Daoy (cell line): ENCODE measurements at places on chromosomes 1 and 21. TPM values are rescaled to one million over a fixed set of nuclear protein-coding genes. Genes with fewer than 3 reads are reported as not detected.

Gene GPATCH2
- 12.3 and 17.2 TPM in 2 replicates for total RNA-seq

GRCh38 chr1:1299686-1300351, 7.9 kb downstream of the ACAP3 start:
- DNase-seq, result no peak

DNA sequence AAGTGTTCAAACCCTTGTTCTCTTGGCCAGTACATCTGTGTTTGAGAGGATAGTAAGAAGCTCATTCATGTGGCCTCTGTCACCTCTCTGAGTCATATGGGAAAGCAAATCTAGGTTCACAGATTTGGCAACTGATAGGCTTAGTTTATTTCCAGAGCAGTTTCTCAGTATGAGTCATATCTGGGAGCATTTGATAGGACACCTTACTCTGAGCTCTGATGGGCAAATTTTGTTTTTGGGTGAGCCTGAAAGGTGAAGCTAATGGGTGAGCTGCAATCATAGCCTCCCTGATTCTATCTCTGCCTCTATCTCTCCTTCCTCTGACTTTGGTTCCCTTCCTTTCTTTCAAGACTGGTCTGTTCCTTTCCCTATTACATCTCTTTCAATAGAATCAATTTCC, 134.4 kb downstream of the S1PR1 start:
- peak; percentile 14 for DNase-seq

- DNase-seq, result no peak
Observed at GRCh38 chr1:75099581-75099980, 34.6 kb upstream of the LHX8 start.

Gene RGS8
- not detected in 2 replicates for total RNA-seq

DNA sequence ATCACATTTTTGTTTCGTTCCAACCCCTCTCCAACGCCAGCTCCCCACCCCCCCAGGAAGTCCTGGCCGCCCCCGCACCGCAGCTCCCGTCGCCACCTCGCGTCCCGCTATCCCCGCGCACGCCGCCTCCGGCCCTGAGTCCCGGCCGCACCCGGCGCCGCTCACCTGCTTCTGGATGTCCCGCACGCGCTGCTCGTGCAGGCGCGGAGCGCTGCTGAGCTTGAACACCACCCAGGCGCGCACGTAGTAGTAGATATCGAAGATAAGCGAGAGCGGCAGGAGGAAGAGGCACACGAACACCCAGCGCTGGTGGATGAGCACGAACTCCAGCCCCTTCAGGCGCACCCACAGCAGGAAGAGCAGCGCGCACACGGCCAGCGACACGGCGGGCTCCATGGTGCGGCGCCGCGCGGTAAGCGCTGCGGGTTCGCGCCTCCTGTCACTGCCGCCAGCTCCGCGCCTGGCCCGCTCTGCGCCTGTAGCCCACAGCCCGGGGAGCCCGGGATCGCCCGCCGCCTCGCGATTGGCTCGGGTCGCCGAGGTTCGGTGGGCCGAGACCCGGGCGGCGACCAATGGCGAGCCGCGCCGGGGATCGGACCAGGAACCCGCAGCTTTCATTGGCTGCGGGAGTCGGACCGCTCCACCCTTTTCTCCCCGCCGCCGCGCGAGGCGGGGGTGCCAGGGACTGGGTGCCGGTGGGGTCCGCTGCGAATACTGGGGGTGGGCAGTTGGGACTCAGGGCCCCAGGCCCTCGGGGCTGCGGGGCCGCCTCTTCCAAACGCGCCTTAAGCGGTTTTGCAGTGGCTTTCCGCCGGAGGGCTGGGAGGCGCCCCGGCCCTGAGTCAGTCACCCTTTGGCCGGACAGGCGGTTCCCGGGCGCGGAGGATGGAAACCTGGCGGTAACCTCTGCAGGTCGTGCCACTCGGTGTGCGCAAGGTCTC, at the start of gene DHCR24:
TSS of gene DHCR24 (minus strand) at position 472 of the 941 bp plus-strand sequence. CDS start at position 396, 76 bp downstream.
- DNase-seq, result peak; percentile 94

- DNase-seq, result no peak
Observed at GRCh38 chr1:116152577-116152943, 41.4 kb downstream of the MAB21L3 start.

Gene MIXL1
- 0.17 TPM in 1 of 2 replicates, not detected in the other for total RNA-seq

DNA sequence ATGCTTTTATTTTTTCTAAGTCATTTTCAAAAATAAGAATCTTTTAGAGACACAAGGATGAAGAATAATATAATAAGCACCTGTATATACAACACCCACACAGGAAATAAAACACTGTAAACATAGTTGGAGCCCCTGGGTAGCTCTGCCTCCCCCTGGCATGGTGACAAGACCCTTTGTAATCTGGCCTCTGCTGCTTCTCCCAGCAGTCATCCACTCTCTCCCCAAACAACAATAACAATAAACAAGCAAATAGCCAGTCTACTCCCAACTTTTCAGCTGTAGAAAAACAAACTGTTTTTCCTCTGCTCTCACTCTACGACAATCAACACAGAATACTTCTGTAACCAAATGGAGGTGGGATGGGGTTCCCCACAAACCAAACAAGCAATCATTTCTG, 110.1 kb downstream of the CSMD2 start:
- no peak for DNase-seq

Gene KCNN3
- total RNA-seq, result 9.1 and 16.8 TPM in 2 replicates

DNA sequence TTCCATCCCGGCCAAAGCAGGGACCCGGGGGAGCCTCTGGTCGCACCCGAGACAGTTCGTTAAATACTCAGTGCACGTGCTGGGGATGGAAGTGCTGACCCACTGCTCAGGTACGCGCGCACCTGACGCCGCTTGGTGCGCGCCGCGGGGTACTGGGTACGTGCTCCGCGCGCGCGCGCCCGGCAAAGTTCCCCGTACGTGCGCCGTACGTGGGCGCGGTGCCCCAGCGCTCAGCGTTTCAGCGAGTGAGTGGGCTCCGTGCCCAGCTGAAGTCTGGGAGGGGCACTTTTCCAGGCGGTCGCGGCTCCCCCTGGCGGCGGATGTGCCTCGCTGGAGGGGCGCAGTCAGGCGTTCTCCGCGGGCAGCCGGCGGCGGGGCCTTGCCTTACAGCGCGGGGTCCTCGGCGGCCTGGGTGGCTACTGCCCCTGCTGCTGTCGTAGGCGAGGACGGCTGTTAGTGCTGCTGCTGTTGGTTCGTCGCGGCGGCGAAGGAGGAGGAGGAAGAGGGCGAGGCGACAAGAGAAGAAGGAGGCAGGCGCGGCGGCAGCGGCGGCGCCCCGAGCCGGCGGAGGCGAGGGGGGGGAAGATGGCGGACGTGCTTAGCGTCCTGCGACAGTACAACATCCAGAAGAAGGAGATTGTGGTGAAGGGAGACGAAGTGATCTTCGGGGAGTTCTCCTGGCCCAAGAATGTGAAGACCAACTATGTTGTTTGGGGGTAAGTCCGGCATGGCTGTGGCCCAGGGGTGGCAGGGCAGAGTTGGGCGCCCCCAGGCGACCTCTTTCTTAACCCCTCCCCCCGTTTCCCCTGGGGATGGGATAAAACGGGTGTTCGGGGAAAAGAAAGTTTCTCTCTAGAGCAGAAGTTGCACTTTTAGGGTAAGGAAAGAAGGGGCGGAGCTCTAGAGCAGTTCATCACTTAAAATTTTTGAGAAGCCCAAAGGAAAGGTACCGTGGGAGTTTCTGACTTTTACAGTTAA, at the start of gene CDC73:
TSS of gene CDC73 (plus strand) at position 416 of the 978 bp plus-strand sequence. CDS start at position 586, 170 bp downstream.
- DNase-seq, result peak; percentile 98

GRCh38 chr1:107782217-107782845, 182.6 kb downstream of the VAV3 start:
- DNase-seq, result peak; percentile 59

DNA sequence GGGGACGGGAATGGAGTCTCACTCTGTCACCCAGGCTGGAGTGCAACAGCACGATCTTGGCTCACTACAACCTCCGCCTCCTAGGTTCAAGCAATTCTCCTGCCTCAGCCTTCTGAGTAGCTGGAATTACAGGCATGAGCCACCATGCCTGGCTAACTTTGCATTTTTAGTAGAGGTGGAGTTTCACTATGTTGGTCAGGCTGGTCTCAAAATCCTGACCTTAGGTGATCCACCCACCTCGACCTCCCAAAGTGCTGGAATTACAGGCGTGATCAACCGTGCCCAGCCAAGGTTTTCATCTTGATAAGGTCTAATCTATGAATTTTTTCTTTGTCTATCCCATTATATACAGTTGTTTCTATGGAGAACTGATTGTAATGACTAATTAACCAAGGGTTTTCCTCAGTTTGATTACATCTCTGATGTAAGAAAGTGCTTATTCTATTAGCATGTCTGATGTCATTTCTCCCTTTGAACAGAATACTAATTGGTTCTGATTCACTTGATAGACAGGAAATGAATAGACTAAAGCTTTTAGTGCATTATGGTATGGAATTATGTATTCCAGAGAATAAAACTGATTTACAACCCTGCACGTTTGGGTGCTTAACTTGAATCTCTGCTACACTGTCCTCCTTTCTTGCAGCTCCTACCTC, 11.9 kb downstream of the PACC1 start:
- DNase-seq, result no peak

DNA sequence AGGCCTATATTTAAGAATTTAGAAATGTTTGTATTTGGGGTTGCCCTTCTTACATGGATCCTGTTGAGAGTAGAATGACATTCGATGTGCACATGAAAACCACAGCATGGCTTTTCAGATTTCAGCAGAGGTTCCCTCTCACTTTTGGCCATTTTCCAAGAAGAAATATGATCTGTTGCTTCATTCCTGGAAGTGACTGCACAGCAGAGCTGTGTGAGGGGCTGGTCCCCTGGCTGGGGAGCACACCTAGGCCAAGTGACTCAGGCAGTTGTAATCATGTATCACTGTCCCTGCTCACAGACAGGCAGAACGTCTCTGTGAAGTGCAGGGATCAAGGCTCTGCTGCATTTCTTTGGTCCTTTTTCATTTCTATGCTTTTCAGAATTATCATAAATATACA, 32.3 kb downstream of the AGT start:
- DNase-seq, result peak; percentile 76

DNA sequence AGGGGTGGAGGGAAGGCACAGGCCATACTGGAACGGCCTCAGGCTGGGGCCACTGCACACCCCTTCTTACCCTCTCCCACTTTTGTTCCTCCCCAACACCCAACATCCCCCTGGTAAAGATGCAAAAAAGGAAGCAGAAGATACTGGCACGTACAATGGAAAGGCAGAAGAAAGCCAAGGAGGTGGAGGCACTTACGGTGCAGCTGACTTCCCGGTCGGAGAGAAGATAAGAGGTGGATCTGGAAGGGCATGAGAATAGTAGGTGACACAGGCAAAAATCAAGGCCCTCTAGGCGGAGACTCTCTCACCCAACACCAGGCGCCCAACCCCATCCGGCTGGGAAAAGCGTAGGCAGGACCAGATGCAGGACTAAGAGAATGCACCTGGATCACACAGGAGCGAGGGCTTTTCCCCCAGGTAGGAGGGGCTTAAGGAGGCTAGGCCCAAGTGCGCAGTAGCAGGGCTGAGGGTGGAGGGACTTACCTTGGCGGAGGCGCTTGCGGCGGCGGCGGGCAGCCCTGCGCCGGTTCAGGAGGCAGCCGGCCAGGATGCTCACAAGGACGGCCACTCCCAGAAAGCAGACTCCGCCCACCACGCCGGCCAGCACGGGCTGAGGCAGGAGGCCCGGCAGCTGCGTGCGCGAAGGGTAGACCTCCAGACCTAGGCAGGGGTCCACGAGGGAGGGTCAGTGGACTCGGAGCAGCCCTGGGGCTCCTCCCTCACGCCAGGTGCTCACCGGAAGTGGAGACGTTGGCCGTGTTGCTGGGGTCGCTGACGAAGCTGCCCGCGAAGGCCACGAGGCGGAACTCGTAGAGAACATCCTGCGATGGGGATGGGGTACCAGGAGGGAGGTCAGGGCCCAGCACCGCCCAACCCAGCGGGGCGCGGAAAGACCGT, 4.1 kb upstream of the TAGLN2 start:
- no peak for DNase-seq

Gene HES2
- total RNA-seq, result 0.27 TPM in 1 of 2 replicates, not detected in the other

DNA sequence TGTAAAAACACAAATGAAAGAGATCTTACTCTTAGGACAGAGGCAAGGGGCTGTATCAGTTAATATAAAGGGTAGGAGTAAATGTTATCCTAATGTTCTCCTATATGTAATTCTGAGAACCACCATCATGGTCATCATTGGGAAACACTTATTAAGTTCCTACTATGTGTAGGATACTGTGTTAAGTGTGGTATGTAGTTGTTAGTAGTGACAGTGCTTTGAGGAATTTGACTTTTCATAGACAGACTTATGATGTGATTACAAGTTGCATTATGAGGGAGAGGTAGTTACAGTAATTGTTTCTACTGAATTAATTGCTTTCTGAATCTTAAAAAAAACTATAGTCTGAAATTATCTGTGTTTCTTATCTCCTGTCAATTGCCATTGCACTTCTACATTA, 51.8 kb upstream of the PGD start:
- no peak for DNase-seq

Gene S100A8
- total RNA-seq, result not detected in 2 replicates

- DNase-seq, result no peak
Observed at GRCh38 chr1:19637606-19638005, 6.5 kb upstream of the NBL1 start.

Gene PSMG1
- 146 and 150 TPM in 2 replicates for total RNA-seq

- no peak for DNase-seq
Observed at GRCh38 chr1:91870322-91870721, 15.6 kb downstream of the TGFBR3 start.

DNA sequence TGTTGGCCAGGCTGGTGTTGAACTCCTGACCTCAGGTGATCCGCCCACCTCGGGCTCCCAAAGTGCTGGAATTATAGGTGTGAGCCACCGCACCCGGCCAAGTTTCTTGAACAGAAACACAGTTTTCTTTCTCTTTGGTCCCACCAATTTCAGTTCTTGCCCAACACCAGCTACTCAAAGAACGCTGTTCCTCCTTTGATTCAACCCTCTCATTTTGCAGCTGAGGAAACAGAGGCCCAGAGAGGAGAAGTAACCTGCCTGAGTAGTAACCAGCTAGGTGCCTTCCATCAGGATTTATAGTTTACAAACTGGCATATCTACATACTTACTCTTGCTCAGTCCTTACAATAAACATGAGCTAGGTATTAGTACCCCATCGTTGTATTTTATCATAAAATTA, 119.9 kb downstream of the SYF2 start:
- DNase-seq, result no peak

DNA sequence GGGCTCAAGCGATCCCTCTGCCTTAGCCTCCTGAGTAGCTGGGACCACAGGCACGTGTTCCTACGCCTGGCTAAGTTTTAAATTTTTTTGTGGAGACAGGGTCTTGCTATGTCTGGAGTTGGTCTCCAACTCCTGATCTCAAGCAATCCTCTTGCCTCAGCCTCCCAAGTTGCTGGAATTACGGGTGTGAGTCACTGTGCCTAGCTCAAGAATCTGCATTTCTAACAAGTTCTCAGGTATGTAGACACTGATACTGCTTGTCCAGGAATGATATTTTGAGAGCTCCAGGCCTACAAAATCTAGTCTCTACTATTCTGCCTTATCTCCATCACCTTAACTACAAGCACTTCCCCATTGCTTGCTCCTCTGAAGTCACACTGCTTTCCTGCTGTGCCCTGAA, 22.3 kb downstream of the ANGPTL7 start:
- no peak for DNase-seq

- DNase-seq, result no peak
Observed at GRCh38 chr1:55225228-55225627, 10.1 kb upstream of the USP24 start.

- DNase-seq, result no peak
Observed at GRCh38 chr1:159352436-159352835, 50.3 kb downstream of the FCER1A start.

GRCh38 chr21:38392661-38393060, 105.6 kb downstream of the ERG start:
- DNase-seq, result no peak
